ENCODE measurements at places on chromosomes 6 and 20. TPM values are rescaled to one million over a fixed set of nuclear protein-coding genes. Genes with fewer than 3 reads are reported as not detected.

GRCh38 chr20:17525650-17526049 is 5.5 kb downstream of the BFSP1 start:
- DNase-seq, result no peak

LZTS3 gene
- 3.1 TPM for total RNA-seq

COX4I2 gene
- not detected for total RNA-seq

- no peak for DNase-seq
These were observed 265.5 kb upstream of the EXOC2 start for GRCh38 chr6:958488-958887.

DNA sequence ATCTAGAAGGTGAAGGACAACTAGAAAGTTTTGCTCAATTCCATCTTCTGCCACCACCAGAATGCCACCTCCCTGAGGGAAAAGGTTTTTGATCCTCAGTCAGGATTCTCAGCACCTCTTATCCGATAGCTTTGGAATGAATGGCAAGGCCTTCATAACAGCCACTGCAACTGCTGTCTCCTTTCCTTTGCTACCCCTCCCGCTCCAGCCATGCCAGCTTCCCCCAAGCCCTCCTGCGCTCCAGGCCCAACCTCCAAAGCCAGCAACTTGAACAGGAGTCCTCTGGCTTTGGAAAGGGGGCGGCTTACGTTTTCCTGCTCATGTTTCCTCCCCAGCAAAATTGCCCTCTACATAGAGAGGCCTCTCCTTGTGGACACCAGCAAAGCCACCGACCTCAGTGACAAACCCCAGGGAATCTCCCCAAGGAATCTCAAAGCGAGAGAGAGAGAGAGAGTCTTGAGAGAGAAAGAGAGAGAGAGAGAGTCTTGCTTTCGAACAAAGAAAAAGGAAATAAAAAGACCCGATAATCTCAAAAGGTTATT is 420 bp upstream of the BTN2A1 start:
- DNase-seq, result no peak

ANGPT4 gene
- total RNA-seq, result not detected

DNA sequence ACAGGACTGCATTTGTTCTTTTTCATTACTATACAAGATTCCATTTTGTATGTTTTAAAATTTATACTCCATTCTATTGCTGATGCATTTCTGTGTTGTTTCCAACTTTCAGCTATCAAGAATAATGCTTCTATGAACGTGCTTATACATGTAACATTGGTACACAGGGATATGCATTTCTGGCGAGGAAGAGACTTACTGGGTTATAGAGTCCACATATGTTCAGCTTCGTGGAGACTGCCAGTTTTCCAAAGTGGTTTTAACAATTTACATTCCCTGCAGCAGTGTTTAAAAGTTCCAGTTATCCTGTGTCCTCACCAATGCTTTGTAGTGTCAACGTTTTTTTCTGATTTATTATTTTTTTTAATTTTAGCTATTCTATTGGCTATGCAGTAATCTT is 48.5 kb downstream of the AIG1 start:
- DNase-seq, result no peak

RNGTT gene
- 17.6 TPM for total RNA-seq

LIME1 gene
- total RNA-seq, result 19.1 TPM

UTRN gene
- 34.4 TPM for total RNA-seq

DNA sequence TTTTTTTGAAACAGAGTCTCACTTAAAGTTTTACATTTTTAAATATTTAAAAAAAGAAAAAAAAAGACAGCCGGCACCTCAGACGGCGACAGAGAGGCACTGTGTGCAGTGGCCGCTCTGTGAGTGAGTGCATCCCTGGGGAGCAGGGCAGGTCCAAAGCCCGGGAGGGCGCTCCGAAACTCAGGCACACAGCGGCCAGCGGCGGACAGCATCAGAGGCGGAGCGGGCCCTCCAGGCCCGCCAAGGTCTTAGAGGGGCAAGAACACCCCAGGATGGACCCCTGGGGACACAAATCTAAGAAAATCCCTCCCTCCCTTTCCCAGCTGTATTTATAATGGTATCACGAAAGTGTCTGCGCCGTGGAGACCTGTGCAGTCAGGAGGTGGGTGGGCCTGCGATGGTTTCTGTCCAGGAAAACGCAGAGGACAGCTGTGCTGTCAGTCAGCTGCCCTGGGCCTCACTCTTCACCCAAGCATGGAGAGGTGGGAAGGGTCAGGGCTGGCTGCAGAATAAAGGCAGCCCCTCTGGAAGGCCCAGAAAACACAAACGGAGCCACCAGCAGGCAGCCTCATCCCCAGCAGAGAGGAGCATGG is 43.8 kb downstream of the TAF4 start:
- DNase-seq, result no peak

DNA sequence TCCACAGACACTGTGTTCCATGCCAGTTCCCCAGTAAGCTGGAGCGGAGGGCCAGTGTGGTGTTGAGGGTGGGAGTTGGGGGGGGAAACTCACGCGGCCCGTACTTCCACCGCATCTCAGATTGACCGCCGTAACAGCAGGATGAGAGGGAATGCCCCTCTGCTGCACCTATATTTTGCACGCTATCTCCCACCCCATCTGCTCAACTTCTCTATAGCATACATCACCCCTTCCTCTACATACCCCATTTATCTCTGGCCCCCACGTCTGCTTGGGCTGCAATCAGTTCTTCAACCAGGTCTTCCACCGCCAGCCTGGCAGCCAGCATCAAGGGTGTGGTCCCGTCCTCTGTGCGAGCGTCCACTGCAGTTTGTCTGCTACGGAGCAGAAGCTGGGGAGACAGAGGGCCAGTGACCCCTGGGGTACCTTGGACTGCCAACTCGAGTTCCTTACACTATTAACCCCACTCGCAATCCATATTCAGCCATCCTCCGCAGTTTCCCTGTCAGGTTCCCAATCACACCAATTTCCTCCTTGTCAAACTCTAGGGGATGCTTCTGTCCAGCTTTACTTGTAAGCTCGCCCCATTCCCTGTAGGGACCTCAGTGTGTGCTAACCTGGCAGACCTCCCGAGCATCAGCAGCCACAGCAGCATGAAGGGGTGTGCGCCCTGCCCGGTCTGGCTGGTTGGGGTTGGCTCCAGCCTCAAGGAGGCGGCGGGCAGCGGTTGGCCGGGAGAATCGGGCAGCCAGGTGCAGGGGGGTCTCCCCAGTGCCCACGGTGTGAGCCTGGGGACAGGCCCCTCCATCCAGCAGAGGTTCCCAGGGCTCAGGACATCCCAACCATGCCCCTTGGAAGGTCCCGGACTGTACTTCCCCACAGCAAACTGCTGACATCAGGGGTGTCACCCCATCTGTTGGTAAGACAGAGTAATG is 4.5 kb upstream of the GPSM3 start:
- no peak for DNase-seq

GRCh38 chr6:24897186-24897585 is 38.6 kb downstream of the RIPOR2 start:
- no peak for DNase-seq

CNR1 gene
- 4.2 TPM for total RNA-seq

MRAP2 gene
- not detected for total RNA-seq

DNA sequence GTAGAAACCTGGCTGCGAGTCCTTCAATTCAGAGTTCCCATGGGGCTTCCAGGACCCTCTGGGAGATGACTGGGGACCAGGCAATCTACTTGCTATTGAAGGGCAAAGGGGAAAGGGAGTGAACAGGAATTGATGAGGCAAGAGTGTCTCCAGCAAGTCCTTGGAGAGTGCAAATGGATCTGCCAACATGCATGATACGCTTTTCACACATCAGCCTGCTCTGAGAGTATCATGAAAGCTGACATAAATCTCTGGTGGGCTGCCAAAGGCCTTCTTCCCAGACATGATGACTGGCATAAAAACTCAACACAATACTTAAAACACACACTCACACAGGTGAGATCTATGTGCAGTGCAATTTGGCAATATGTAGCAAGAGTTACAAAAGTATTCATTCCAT is 759.1 kb downstream of the PTPRT start:
- DNase-seq, result no peak

- no peak for DNase-seq
These were observed 9.1 kb downstream of the PKIB start for GRCh38 chr6:122619309-122619708.

GRCh38 chr6:83292900-83293843 is 100.0 kb downstream of the RWDD2A start:
- DNase-seq, result no peak

GRCh38 chr6:147678253-147678652 is 169.8 kb downstream of the SAMD5 start:
- no peak for DNase-seq

DNA sequence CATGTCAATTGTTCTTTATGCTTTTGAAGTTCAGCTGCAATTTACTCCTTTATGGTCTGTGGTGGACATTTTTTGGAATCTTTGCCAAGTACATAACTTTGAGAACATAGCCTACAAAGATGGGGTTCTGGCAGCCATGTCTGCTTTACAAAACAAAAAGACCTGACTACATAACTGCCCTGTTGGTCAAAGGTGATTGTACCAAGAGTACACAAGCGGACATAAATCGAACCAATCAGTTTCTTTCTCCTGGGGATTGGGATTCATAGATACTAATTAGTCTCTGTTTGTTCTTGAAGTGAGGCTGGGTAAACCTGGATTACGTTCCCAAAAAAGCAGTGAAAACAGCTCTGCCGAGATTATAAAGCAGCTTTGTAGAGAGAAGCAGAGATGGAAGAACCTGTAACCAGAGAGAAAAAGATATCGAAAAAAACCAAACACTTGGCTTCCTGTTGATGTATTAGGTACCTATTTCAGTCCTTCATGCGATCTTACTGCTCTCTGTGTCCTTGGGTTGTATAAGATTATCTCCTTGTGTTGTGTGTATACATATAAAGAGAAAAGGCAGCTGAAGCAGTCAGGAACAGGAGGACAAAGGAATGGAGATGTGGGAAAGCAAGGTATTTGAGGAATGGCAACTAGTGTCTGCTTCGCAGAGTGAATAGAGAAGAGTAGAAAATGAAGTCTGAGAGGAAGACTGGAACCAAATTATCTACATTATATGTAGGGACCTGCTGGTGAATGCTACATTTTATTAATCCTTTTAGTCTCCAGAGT is 2.7 kb upstream of the ZFAND3 start:
- no peak for DNase-seq

GRCh38 chr20:32442630-32443373 is 84.7 kb downstream of the ASXL1 start:
- no peak for DNase-seq

BNIP5 gene
- total RNA-seq, result not detected

DNA sequence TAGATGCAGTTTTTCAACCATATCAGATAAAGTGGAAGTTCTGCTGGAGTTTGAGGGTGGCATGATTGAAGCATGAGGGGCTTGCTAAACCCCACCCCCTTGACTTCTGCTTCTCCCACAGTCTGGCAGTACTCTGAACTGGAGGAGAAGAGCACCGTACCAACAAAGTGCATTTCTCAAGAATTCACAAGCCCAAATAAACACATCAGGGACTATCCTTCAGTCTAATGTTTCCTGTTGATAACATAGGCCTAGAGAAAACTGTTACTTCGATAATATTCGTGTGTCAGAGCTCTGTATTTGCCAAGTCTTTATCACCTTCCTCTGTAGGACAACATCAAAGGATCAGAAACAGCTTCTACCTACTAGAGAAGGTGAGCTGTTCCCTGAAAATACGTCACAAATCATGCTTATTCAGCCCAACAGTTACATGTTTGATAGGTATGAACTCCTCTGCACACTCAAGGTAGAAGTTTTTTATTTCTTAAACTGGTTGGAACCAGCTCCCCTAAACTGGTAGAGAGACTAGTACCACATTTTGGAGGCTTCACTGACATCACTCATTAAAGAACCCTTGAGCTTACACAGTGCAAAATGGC is 153.2 kb upstream of the PRND start:
- no peak for DNase-seq

CLPSL2 gene
- not detected for total RNA-seq

DNA sequence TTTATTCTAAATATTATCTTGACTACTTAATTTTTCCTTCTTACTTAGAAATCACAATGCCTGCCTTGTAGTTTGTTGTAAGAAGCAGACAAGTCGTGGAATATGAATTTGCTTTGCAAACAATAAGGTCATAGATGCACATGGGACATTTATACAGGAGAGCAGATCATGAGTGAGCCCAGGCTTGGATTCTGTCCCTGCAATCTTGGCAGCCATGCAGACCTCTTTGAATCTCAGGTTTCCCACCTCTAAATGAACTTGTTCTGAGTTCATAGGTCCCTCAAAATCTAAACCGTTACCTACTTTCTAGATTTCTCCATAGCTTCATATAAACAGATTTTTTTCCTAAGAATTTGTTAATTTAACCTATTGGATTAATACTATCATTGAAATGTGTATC is 19.5 kb downstream of the KIAA0408 start:
- no peak for DNase-seq

SPATS1 gene
- total RNA-seq, result not detected

- DNase-seq, result no peak
These were observed 77.6 kb downstream of the LIN28B start for GRCh38 chr6:105034470-105034869.

DNA sequence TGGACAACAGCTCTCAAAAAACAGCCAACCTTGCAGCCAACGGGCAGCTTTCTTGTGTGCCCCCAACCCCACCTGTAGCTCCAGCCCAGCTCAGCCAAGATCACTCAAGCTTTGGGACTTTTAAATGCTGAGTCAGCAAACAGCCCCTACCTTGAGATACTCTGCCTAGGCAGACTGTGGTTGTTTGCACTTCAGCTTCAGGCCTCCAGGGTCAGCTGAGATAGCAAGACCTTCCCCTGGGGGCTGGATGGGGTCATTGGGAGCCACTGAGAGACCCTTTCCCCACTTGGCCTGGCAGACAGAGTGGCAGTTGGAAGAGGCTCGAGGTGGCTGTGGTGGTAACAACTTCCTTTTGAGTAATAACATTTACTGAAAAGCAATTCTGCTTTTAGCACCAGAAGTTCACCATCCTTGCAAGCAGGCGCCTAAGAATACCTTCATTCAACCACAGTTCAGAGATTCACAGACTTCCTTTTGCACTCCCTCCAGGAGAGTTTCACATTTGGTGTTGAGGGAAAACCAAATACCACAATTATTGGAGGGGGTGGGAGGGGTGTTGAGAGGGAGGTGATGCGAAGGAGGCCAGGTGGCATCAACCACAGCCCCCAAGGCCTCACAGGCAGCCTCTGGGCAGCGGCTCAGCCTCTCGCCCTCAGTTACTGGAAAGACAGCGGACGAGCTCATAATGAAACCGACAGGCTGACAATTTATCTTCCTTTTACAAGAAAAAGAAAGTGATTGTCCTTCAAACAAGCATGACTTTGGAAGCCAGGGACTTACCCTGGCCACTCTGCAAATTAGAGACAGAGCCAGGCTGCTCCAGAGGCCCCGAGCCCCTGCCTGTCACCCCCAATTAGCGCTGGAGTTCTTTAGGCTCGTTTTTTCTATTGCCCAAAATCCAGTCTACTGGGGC is 148.1 kb downstream of the CEBPB start:
- DNase-seq, result no peak
